Brain (organoid and tissue), 16 donors: ENCODE measurements at places on chromosomes 1 and 21. TPM values are rescaled to one million over a fixed set of nuclear protein-coding genes. Genes with fewer than 3 reads are reported as not detected.

Gene KCNT2
- polyA plus RNA-seq, result 2.0 TPM

Gene ACTN2
- polyA plus RNA-seq, result 7.3 TPM

Gene DNASE2B
- polyA plus RNA-seq, result not detected

Gene SPRR2D
- polyA plus RNA-seq, result not detected

Gene NAV1
- polyA plus RNA-seq, result 55.4 TPM
